Activated CD4-positive, alpha-beta T cell treated with anti-CD3 and anti-CD28 coated beads for 4 hours (primary cell): ENCODE measurements at places on chromosomes 4 and X.

DNA sequence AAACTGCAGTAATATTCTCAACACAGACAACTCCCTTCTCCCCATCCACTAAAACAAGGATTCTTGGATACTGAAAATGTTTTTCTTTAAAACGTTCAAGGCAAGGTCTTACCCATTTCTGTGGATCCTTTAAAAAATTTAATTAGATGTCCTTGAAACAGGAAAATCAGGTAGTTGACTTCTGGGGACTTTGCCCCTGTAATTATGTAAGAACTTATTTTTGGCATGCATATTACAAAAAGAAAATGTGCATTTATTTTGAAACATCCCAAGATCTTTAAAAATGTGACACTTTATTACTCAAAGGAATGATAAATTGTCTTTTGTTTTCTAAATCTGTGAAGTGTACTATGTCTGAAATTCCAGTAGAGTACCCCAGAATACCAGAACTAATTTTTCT lies 25.8 kb downstream of the GUCY1B1 start:
- no peak for DNase-seq

DNA sequence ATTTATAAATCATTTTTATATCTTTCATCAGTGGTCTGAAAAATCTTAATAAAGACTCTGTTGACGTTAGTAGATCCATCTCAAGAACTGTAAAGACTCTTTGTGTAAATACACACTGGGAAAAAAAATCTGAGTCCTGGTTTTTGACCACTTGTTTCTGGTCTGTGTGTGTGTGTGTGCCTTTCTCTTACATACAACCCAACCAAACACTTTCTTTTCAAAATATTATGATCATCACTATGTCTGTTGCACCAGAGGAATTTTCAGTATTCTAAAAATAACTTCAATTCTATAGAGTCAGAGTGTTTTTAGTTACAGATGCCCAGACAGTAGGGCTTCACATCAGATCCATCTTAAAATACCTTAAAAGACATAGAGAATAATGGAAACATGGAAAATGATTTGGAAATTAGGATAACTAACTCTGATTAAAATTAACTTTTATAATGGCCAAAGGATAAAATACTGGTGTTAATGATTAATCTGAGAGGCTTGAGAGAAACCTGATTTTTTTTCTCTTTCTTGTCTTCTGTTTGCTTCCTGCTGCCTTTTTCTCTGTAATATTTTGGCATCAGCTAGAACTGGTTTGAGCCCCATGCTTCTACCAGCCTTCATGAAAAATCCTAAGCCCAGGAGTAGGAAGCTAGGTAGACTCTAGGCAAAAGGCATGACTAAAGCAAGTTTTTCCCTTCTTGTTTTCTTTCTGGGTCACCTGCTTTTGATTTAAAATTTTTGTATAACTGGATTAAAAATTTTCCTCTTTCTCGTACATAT lies 99.7 kb downstream of the ATXN3L start:
- no peak for DNase-seq

GRCh38 chr4:184558996-184559395 lies 84.6 kb upstream of the IRF2 start:
- DNase-seq: no peak

- DNase-seq: no peak
Observed at GRCh38 chrX:57587607-57588006, 4.2 kb upstream of the ZXDB start.

- DNase-seq: no peak
Observed at GRCh38 chr4:92368653-92369052, 64.9 kb downstream of the GRID2 start.

DNA sequence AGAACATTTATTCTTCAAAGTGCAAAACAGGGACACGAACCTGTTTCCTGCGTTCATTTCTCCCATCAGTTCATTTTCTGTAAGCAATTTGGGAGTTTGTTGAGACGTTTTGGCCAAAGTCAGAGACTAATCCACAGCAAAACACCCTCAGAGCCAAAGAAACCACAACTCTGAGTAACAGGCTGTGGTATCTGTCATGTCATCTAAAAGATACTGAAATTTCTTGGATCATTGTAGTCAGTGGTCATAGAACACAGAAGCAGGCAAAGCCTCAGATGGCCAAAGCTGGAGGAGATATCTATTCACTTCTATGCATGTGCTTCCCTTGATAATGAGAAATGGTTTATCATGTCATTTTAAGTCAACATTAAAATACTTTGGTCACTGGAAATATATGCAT lies 485.6 kb upstream of the GALNT7 start:
- DNase-seq: no peak

- no peak for DNase-seq
Observed at GRCh38 chr4:93780080-93780479, 48.5 kb upstream of the ATOH1 start.

- no peak for DNase-seq
Observed at GRCh38 chr4:153081693-153082092, 122.5 kb upstream of the TRIM2 start.

- no peak for DNase-seq
Observed at GRCh38 chr4:184248216-184248615, 30.5 kb upstream of the ENPP6 start.

DNA sequence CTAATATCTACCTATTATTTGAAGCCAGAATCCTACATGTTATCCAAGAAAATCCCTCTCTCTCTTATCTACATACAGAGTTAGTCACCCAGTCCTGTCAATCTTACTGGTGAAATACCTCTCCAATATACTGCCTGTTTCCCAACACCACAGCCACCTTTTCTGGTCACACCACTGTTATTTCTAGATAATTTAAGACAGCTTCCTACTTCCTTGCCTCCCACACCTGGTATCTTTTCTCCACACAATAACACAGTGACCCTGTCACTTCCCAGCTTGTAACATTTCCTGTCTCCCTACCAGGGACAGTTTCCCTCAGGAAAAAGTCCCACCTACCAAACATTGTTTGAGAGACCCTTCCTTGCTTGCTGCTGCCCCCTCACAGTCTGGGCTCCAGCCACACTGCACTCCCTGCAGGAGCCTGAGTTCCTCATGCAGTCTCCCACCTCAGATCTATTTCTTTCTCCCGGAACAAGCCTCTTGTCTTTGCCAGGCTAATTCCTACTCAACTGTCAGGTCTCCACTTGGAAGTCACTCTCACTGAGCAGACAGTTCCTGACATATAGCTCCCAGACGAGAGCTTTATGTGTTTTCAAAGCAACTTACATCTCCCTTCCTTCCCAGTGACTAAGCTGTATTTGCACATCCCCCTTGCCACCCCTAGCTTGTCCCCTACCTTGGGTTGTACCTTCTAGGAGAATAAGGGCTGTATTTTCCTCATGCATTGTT lies 73.6 kb upstream of the QRFPR start:
- no peak for DNase-seq

DNA sequence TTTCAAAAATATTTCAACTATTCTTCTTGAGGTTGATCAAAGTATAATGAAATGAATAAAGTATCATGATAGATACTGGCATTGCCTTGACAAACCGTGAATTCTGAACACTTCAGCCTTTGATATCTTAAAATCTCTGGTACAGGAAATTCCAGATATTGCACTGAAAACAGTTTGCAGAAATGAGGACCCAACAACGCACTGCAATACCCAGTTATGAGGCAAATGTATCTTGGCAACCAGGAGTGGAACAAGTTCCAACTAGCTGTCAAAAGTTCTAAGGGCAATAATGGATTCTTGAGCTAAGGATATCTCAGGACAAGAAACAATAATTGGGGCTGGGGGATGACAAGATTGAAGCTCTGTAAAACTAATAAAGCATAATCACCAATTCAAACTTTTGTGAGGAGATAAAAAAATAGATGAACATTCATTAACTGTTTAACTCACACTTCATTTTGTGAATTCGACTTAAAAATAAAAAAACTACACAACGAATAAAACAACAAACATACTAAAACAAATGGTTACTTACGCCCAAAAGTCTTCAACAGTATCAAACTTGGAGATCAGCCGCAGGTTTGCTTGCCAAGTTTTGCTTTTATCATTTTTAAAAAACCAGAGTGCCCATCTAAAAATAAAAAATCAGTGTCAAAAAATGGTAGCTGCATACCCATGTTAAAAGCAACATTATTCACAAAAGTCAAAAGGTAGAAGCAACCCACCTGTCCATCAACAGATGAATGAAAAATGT lies 38.1 kb downstream of the EIF4E start:
- DNase-seq: no peak

DNA sequence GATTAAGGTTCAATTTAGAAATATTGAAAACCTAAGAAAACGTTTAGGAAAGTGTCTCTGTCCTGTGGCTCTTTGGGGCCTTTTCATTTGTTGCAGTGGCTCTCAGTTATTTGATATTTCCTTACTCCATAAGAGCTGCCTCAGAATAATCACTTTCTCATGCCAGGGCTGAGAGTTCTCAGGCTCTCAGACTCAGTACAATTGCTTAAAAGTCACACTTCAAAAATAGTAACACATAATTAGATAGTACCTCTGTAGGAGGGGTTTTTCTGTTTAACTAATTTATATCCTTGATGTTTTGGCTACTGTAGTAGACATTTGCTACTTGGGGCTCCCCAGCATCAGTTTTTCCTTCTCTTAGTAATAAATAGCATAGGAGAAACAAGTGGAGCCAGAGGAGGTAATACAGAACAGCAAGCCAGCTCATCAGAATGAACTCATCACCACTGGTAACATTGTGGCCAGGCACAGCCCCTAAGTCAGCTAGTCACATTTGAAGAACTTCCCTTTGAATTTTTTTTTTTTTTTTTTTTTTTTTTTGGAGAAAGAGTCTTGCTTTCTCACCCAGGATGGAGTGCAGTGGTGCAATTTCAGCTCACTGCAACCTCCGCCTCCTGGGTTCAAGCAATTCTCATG lies 8.0 kb upstream of the HNRNPD start:
- no peak for DNase-seq

GRCh38 chrX:153556767-153557166 lies 39.3 kb downstream of the ATP2B3 start:
- DNase-seq: no peak

DNA sequence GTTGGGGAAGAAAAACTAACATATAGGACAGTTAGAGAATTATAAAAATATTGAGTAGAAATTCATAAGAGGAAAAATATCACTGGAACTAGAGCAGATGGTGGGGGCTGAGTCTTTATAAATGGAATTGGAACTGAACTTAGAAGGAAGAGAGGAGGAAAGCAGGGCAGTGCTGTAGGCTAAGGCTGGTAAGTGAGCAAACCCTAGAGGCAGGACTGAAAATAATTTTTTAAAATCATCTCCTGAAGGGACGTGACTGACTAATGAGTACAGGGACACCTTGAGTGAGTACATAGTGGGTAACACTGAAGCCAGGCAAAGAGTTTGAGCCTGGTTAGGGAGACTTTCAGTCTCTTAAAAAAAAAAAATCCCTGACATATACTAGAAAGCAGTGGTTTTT lies 63.3 kb downstream of the GALNT7 start:
- DNase-seq: no peak

DNA sequence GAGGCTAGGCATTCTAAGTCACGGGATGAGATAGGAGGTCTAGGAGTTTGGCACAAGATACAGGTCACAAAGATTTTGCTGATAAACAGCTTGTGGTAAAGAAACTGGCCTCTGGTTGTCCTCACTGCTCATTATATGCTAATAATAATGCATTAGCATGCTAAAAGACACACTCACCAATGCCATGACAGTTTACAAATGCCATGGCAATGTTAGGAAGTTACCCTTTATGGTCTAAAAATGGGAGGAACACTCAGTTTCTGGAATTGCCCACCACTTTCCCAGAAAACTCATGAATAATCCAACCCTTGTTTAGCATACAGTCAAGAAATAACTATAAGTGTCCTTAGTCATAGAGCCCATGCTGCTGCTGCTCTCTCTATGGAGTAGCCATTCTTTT lies 286.9 kb downstream of the ZNF674 start:
- no peak for DNase-seq

DNA sequence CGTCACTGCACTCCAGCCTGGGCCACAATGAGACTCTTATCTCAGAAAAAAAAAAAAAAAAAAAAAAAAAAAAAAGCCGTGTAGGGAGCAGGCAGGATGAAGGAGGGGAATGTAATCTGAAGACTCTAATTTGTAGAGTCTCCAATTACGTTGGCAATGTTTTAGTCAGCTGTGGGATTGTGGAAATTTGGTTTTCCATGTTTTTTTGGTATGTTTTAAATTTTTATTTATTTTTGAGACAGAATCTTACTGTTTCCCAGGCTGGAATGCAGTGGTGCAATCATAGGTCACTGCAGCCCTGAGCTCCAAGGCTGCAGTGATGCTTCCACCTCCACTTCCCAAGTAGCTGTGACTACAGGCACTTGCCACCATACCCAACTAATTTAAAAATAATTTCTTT lies 56.5 kb downstream of the NSD2 start:
- DNase-seq: no peak

- no peak for DNase-seq
Observed at GRCh38 chr4:5142726-5143125, 91.4 kb downstream of the STK32B start.

DNA sequence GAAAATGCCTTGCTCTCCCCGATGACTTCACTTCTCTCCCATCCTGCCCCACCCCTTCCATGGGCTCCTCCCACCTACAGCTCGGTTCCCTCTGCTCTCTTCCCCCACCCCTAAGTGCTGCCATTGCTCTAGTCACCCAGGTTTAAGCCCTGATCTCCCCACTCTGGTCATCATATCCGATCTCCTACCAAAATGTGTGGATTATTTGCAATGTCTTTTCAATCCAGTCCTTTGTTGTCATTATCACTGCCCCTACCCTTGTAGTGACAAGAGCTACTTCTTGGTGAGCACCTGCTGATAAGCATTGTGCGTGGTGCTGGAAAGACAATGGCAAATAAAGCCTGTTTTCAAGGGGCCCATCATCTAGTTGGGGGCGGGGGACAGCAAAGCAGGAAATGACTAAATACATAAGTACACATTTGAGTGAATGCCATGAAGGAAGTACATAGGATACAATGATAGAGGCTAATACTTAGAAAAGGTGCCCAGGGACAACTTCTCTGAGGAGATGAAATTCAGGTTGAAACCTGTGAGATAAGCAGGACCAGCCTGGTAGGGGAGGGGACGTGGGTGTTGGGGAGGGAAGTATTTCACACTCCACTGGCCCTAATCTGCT lies 63.8 kb downstream of the DLG3 start:
- no peak for DNase-seq
